Substantia nigra (tissue), 51 donors: ENCODE measurements at places on chromosomes 7 and 10.

DNA sequence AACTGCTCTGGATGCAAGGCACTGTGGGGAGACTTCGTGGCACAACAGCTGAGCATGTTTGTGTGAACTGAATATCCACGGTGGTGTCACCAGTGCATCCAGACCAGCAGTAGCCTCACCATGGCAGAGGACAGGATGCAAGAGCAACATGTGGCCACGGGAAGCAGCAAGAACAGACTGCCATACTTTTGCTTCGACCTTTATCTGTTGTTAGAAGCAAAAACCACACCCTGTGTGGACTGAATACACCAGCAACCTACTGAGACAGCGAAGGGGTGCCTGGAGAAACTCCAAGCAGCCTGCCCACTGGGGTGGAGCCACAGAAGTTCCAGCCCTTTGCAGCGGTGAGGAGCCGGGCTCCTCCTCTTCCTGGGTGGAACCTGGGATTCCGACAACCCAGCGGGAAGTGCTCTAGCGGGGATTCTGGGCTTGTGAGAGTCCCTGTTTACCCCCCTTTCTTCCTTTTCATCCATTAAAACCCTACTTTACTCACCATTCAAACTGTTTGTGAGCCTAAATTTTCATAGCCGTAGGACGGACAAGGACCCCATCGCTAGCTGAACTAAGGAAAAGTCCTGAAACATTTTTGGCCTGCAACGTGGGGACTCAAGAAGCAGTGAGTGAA is 584.9 kb downstream of the GRM8 start:
- DNase-seq: no peak

DNA sequence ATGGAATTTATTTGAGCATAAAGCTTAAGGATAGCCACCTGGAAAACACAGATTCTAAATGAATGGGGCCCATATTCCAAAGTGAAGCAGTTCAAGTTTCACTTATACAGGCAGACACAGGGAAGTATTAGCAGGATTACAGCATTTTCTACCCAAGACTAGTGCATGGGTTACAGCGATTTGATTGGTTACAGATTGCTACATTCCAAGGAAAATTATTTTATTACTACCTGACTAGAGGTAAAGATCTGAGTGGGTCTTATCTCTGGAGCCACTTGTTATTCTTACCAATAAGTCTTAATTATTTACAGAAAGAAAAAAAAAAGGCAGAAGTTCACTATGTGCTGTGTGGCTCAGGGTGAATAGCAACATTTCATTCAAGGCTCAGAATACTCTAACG is 87.4 kb upstream of the ITGB1 start:
- DNase-seq: no peak

DNA sequence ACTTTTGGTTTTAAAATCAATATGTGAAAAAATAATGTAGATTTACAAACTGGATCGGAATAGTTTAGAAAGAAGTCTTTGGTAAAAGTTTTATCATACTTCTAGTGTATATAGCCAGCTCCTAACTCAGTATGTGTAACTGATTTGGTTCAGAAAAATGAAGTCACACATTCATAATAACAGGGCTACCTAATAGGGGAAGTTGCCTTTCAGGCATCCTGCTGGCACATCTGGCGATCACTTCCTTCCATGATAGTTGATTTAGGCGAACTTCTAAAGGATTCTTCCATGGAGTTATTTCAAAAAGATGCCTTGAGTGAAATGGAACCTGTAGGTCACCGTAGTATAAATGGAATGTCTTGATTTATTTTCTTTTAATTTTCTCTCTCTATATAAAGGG is 69.1 kb downstream of the SHH start:
- no peak for DNase-seq

GRCh38 chr7:142795339-142795863 is 24.6 kb downstream of the PRSS2 start:
- DNase-seq: no peak
